ENCODE measurements at places on chromosomes 12 and 14.

GRCh38 chr12:128969480-128970055, 116.3 kb downstream of the GLT1D1 start:
- peak; percentile 85 for DNase-seq

- no peak for DNase-seq
These were observed 1.0 kb downstream of the PGF start for GRCh38 chr14:74954232-74954946.

DNA sequence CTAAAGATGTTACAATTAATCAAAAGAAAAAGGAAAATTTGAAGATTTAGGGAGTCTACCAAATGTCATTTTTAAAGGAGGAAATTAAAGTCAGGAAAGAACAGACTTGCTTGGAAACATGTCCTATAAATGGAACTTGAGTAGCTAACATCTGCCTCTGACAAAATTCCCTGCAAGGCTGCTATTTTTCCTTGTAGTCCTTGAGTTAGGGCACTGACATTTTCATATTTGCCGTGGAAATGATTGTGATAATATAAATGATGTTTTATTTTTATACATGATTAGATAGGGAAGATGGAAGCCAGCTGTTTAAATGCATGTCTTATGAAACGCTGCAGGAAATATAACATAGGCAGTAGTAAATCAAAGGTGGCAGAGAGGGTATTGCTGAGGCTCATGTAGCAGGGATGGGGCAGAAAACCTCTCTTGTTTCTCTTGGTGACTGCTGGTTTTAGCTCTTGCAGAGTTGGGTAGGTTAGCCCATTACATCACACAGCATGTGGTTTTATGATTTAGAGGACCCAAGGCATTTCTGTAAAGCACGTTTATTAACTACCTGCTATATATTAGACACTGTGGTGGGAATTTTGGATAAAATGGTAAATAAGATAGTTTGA, 21.7 kb downstream of the NUBPL start:
- no peak for DNase-seq

DNA sequence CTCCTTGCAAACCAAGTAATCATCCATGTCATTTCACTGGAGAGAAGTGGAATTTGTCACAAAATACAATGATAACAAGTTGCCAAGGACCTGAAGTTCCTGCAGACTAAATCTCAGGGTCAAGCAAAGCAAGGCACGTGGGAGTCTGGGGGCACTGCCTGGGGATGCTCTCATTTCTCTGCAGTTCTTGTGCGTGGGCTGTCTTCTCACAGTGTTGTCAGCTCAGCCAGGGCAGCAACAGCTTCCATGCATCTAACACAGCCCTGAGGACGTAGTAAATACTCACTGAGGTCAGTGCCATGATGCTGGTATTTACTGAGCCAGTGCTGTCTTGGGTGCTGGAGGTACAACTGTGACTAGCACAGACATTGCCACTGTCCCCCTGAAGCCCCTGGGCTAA, 62.9 kb upstream of the CMKLR1 start:
- DNase-seq = no peak

GRCh38 chr12:21346542-21347205, 12.0 kb upstream of the SLCO1A2 start:
- DNase-seq = no peak

GRCh38 chr12:94614288-94614721, 36.1 kb downstream of the TMCC3 start:
- no peak for DNase-seq

DNA sequence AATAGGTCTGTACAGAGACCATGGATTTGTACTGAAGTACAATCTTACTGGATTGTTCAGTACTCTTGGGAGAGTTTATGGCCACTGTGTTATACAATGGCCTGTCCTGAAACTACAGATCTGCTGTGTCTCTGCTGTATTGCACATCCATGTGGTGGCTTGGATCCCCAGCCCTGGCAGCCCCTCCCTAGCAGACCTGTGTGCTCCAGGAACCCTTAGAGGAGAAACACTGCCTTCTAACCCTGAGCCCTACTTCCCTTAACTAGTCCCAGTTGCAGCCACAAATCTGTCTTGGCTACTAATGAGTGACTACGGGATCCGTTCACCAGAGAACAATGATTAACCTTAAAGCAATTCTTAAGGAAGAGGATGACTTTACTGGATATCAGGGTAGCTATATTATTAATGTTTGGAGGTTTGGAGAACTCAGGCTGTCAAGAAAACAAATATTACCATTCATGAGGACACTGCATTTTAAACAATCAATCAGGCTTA, 27.7 kb downstream of the RNF34 start:
- no peak for DNase-seq

DNA sequence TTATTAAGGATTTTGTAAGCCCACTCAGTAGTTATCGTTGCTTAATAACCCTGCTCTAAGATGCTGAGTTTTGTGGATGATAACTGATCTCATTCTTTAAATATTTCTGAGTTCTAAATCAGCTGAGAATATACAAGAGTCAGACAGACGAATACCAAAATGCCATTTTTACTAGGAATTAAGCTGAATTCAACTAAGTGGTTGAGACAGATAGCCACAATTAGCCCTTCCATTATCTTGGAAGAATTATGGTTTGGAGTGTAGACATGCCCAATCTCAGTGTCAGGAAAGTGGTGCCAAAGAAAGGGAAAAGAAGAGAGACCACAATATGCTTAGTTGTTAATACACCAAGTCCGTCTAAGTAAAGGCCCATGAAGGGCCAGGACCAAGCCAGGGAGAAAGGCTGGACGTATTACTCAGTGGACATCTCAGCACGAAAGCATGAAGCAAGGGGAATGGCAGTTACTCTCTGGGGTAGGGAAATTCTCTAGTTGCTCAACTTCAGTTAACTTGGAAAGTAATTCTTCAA, 58.6 kb downstream of the KCNA5 start:
- DNase-seq = no peak

GRCh38 chr14:70924521-70924920, 17.3 kb downstream of the PCNX1 start:
- DNase-seq = no peak

- DNase-seq = no peak
These were observed 3.1 kb downstream of the MAP3K12 start for GRCh38 chr12:53495903-53496751.

- DNase-seq = no peak
These were observed 25.3 kb downstream of the DRAM1 start for GRCh38 chr12:101902641-101903040.

GRCh38 chr14:68623307-68623706, 169.6 kb downstream of the ZFP36L1 start:
- no peak for DNase-seq

- no peak for DNase-seq
These were observed 48.2 kb downstream of the SLC38A4 start for GRCh38 chr12:46777587-46777986.

DNA sequence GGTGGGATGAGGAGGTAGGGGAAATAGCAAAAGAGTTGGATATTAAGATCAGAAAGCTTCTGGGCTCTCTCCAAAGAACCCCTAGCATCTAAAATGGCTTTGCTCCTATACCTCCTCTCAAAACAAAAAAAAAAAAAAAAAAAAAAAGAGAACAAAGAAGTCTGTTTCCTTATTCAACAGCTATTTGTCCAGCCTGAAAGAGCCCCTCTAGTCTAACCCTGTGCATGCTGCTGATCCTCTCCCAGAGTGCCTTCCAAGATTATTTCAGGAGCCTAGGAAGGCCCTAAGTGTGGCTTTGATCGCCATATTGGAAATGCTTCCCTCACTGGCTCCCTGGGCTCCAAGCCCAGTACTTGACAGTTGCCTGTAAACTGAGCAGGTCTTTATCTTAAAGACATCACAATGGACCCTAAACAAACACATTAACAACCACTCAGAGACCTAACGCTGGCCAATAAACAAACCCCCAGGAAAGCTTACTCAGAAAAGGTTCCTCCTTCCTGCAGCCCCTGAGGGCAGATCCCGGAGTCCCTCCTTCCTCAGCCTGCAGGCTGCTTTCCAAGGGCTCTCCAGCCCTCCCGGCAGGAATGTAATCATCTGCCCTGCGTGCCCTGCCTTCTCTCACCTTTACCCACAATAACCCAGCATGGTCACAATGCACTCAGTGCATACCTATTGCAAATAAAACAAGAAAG, 17.4 kb upstream of the COL2A1 start:
- no peak for DNase-seq

- DNase-seq = no peak
These were observed 712.6 kb downstream of the SLC16A7 start for GRCh38 chr12:60308366-60308991.

DNA sequence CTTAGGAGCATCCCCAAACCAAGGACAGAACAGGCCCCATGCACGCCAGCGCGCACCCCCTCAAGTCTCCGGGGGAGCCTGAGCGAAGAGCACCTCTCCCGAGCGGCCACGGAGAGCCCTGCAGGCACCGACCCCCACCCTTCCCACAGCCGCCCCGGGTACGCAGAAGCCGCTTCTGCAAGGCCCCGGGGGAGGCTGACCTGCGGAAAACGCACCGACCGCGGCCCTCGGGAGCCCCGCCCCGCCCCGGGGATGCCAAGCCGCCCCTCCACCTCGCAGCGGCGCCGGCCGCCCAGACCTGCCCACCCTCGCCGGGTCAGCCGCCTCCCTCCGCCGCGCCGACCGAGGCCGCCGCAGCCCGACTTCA, 385 bp downstream of the CAPRIN2 start:
- no peak for DNase-seq
